CD4-positive, alpha-beta T cell treated with Interleukin-1 beta for 1 hour (primary cell): ENCODE measurements at places on chromosomes 6 and 20.

- DNase-seq: peak; percentile 29
These were observed 111.2 kb downstream of the SCML4 start for GRCh38 chr6:107712665-107713551.

DNA sequence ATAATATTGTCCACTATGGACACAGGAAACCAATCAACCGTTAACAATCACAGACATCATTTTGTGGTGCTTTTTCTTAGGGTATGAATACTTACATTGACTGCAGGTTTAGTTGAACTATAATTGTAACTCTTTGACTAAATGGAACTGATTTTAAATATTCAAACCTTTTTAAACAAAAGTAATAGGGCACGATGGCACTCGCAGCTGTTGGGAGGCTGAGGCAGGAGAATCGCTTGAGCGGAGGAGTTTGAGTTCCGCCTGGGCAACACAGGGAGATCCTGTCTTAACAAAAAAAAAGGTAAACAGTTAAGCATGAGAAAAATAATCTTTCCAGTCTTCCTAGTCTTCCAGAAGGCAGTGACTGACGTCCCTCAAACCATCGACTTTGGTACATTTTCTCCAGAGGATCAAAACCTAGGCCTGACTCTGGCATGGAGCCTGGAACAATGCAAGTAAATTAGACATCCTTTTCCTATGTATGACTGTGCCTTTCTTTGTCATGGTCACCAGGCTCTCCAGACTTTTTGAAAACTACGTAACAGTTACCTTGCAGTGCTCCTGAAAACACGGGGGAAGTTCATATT, 16.6 kb upstream of the PRDM13 start:
- DNase-seq: no peak

- no peak for DNase-seq
These were observed 29.3 kb downstream of the CDH4 start for GRCh38 chr20:61281286-61281795.

GRCh38 chr6:18681832-18682503, 294.8 kb downstream of the RNF144B start:
- DNase-seq: no peak

DNA sequence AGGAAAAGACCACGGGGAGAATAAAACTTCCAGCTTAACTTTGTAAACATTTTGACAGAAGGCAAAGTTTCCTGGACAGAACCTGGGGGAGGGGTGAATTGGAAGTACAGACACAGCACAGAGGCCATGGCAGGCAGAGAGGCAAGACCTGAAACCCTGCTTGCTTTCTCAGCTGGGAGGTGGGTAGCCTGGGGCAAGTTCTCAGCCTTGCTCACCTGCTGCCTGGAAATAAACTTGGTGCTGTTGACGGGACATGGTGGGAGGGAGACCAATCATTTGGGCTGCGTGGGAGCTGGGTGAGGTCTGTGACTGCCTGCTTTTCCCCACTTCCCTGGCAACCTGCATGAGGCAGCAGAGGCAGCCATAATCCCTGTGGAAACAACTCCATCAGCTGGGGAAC, 221.3 kb downstream of the MOXD1 start:
- DNase-seq: no peak

GRCh38 chr20:37316775-37317170, 27.3 kb downstream of the MANBAL start:
- DNase-seq: no peak

DNA sequence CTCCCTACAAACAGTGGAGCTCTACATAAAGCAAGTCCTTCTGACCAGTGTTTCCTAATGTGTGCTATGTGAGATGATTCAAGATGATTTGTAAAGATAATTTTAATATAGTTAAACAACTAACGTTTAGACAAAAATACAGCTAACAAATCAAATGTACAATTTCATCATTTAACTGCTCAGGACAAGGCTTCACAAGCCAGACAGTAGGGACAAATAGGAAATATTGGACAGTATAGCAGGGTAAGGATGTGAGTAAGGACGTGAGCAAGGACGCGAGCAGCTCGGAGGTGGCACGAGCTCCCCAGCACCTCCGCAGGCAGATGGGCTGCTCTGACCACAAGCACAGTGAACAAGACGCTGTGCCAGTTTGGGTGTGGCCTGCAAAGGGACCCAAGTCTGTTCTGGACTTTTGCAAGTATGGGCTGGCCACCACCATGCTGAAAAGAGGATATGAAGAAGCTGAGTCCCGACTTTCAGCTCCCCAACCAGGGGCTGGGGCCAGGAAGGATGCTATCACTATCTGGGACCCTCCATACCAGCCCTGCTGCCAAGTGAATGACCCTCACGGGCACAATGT, 14.5 kb downstream of the DIDO1 start:
- no peak for DNase-seq

DNA sequence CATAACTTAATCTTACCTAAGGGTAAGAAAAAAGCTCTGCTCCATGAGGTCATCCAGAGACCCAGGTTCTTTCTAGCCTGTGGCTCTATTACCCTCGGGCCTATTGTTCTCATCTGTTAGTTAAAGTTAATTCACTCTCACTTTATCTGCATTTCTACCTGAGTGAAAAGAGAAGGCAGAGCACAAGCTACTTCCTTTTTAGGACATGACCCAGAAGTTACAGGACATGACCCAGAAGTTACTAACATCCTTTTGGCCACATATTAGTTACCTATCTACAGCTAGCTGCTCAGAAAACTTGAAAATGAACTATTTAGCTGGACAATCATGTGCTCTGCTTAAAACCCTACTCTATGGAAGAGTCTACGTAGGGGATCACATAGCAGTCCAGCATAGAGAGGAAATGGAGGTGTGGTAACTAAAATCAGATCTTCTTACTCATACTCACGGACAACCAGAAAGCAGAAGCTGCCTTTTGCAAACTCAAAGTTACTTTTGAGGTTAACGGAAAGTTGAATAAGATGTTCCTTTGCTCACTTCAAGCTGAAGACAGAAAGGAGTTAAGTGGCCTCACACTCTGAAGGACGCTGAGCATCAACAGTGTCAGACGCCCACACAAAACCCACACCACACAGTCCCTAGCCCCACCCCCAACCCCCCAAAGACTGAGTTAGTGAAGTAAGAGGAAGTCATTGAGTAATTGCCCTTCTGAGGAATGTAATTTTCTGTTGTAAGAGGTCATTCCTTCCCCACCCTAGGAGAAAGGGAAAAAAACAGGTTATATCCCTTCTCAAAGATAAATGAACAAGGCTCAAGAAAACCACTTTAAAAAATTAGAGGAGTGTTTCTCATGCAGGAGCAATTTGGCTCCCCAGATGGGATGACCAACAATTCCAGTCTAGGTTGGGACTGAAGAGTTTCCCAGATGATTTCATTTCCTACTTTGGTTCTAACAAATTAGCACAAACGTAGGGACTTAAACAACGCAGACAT, 45.9 kb upstream of the TAB2 start:
- peak; percentile 42 for DNase-seq

DNA sequence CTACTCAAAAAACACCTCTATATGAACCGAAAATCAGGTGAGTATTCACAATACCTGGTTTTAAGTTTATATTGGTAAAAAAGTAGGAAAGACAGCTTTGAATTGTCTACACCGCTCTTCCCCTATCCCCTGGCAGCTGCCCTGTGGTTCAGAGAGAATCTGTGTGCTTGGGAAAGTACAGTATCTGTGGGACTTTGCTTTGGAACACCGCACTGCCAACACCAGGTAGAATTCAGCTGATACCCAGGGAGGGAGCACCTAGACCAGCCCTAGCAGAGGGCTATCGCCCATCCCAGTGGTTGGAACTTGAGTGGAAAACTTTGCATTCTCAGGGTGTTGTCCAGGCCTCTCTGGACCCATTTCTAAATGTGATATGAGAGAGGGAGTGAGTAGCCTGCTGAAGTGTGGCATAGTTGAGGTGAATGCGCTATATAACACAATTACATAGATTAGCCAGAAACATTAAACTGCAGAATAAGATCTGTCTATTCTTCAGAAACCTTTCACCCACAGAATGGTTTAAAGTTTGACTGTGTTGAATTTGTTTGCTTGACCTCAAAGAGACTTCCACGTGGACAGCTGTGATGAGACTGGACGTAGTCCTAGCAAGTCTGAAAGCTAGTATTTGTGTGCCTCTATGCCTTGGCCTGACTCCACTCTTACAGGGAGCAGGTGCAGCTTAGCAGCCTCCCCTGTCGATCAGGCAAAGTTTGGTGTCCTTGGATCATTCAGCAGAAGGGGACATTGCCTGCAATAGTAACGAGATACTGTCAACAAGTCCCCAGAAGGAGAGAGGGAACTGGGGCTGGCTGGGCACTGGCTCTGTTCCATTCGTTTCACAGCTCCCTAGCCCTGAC, 11.5 kb upstream of the MPC1 start:
- DNase-seq: no peak

DNA sequence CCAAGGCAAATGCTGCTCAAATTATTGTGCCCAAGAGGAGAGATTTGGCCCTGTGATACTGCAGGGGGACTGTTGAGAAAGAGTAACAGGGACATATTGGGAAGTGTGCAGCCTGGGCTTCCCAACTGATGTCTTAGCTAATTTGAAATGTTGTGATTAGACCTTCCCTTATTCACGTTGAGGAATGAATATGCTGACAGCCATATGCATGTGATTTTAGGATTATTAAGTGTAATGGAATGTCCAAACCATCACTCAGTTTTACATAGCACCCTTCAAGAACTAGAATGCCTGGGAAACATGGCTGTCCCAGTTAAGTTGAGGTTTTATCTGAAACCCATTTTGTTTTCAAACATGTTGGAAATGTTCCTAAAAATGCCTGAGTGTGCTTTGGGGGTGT, 81.4 kb downstream of the CARMIL1 start:
- DNase-seq: no peak

DNA sequence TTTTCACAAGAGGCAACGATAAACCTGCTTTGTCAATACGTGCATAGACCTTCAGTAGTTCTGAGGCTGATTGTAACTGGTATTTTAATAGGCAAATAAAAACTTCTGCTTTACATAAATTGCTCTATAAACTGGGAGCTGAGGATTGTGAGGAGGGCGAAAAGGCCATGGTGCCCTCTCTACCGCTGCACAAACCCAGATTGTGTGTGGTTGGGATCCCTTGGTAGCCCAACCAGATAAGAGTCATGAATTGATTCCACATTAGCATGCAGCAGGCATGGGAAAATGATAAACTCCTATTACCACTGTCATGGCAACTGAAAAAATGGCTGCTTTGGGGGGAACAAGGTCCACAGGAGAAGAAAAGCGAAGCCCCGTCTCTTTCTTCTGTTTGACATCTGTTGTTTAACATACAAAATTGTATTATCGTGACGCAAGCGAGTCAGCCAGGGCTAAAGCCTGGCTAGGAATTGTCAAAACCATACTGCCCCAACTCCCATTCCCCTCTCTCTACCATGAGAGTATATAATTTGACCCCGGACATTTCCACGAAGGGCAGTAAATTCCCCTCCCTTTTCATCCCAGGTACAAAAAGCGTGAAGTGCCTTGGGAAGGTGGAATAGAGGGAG, 157.8 kb upstream of the SALL4 start:
- no peak for DNase-seq

DNA sequence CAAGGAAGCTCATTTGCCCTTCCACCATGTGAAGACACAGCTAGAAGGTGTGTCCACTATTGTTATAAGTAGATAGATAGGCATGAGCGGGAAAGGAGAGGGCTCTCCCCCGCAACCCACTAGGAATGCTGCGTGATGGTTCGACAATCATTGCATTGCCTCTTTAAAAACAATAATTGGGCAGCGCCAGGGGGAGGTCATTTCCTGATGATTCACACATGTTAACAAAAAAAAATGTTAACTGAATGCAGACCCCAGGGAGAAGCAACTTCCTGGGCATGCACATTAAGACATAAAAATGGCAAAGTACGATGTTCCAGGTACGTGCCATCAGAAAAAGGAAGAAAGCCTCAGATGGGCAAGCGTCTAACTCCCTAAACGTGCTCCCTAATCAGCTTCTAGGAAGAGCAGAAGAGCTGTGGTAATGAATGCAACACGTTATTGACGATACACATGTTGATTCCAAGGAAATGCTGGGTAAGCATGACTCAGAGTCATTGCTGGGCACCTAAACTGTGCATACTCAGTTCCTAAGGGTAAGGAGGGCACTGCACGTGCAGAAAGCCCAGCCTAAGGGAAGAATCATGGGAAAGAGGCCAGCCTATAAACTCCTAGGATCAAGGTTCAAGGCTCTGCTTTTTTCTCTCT, 113.7 kb downstream of the FAM217A start:
- no peak for DNase-seq

- DNase-seq: no peak
These were observed 99.3 kb downstream of the TTLL2 start for GRCh38 chr6:167424060-167424673.

DNA sequence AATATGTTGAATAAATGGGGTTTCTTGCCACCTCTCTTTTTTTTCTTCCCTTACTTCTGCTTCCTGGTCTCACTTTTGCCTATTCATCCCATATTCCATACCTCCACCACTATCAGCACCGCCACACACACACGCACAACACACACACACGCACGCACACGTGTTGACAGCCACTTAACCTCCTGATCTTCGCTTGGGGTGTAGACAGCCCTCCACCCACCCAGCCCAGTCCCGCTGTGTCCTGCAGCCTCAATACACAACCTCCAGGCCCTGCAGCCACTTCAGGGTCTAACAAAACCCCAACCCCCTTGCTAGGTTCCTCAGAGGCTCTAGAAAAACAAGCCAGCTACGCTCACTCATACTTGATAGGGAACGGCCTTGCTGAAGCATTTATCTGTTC, 72.3 kb downstream of the LINC00237 start:
- DNase-seq: no peak

GRCh38 chr6:105113422-105113821, 66.4 kb downstream of the POPDC3 start:
- DNase-seq: no peak

DNA sequence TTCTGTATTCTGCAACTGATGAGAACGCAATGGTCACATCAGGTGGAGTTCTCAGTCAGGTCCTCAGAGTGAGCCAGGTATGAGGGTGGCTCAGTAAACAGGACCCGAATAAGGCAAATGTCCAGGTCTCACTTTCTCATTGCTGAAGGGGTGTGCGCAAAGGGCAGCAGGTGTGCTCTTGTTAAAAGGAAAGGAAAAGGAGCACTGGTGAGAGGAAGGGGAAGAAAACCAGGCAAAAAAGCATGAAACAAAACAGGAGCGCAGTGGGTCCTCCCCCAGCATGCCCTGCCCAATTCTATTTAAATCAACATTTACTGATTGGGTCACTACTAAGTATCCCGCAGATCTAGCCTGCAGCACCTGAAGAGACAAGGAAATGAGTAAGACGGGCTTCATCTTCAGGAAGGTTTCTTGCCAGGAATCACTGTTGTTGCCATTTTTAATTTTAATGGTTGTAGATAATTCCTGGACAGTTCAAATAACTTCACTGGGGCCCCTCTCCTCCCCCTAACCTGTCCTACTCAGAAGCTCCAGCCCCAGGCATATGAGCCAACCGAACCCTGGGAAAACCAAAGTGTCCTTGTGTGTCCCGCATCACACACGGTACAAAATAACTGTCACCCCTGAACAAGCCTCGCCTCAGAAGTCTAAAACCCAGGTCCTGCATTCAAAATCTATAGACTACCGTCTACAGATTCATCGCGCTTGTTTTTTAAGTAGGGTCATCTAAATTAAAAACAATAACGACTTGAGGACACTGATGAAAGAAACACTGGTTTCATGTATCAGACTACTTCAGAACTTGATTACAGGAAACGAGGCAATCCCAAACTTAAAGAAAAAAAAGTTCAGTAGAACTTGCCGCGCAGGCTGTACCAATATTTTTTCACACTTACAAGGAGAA, 980 bp downstream of the MBOAT1 start:
- no peak for DNase-seq

- no peak for DNase-seq
These were observed 113.5 kb downstream of the JARID2 start for GRCh38 chr6:15359335-15359862.

- no peak for DNase-seq
These were observed 39.7 kb downstream of the TRAM2 start for GRCh38 chr6:52537001-52537753.
